ENCODE measurements at places on chromosomes 5 and 9. TPM values are rescaled to one million over a fixed set of nuclear protein-coding genes. Genes with fewer than 3 reads are reported as not detected.
A peak's percentile ranks its signal among the peaks of the same experiment; 100 is the strongest.

DNA sequence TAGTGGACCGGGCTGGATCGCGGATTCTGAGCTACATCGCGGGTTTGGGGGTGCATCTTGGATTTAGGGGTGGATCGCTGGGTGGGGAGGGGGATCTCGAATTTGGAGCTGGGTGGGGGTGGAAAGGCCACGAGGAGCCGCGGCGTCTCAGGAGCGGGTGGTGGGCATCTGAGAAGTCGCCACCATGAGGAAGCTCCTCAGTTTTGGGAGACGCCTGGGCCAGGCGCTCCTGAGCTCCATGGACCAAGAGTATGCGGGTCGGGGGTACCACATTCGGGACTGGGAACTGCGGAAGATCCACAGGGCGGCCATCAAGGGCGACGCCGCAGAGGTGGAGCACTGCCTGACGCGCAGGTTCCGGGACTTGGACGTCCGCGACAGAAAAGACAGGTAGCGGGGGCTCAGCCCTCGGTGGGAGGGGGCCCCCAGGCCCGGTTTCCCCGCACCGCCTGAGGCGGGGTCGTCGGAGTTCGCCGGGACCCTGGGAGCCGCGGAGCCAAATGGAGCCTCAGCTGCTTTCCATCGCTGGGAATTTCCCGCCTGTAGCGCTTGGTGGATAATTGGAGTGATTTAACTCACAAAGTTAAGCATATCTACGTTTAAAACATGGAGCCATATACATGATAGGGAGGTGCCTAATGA is 376 bp downstream of the ANKRD18B start:
- peak; percentile 71 for DNase-seq

DNA sequence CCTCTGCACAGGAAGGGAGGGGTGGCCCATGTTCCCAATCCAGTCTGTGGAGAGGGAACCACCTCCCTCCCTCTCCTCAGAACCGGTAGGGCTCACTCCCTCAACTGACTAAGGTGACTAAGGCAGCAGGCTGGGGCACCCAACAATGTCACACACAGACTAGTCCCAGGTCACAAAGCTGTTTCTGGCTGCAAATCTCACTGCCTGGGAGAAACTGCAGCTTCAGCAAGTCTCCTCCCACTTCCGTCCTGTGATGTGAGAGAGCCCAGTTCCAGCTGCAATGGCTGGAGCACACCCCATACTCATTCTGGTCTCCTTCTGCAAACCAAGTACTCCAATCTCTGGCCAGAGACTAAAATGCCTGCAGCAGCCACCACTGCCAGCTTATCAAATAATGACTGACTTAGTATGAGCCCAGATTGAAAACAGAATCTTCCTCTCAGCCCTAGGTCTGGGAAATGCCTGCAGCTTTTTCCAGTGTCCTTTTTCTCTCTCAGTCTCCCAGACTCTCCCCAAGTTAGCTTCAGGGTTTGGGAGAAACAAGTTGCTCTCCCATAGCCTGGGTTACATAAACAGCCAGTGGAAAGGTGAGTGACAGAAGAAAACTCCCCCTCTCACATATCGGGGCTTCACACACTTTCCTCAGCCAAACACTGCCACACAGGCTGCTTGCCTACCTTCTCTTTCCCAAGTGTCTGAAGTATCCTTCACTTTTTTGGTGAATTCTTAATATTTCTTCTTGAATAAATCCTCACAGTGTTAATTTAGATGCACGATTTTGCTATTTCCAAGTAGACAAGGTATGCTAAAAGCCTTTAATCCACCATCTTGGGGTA is 247.4 kb upstream of the RASA1 start:
- DNase-seq = peak; percentile 74

DNA sequence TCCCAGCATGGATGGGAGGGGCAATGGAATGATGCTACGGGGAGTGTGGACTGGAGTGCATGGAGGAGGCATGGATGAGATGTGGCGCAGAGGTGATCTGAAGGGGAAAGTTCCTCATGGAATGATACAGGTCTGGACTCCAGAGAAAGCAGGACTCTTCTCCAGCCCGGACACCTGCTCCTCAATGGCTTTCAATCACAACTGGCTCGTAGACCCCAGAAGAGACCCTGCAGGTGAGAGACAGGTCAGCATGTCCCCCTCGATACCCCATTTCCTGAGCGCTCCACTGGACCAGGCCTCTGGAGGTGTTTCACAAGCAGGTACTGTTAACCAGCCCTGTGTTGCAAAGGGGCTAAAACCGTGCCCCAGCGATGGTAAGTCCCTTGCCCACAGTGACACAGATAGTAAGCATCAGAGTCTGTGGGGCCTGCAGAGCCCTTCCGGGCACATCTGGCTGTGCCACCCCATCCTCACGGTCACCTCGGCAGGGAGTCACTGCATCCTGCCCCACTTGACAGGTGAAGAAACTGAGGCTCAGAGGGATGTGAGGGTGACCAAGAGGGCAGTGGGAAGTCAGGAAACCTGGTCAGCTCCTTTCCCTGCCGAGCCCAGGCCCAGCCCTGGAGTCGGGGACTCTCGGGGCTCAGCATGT is 5.5 kb upstream of the DPM2 start:
- no peak for DNase-seq

- DNase-seq = no peak
Observed at GRCh38 chr9:99030092-99030511, 74.8 kb upstream of the TGFBR1 start.

GRCh38 chr9:135590486-135591079 is 29.0 kb downstream of the PAEP start:
- no peak for DNase-seq

DNA sequence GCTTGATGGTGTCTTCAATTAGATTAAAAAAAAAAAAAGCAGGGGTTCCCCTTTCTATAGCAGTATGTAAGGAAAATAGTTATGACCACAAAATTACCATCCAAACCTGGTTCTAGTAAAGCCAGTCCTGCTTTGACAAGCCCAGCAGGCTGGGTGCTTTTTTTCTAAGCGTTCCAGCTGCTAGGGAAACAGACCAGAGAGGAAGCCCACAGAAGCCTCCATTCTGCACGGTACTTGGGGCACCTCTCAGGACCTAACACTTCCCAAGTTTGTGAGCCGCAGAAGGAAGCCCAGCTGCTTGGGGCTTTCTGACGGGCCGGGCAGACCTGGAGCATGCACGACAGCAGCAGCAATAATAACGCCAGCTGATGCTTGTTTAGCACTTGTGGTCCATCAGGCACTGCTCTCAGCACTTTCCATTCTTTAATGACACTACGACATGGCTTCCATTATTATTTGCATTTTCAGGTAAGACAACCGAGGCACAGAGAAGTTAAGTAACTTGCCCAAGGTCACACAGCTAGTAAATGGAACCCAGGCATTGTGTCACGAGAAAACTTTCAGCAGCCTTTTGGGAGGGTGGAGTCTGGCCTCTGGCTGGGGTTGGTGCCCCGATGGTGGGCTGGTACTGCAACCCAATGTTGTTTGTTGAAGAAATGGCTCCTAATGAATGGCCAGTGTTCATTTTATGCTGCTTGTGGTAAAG is 15.4 kb downstream of the LMX1B start:
- DNase-seq = no peak

DNA sequence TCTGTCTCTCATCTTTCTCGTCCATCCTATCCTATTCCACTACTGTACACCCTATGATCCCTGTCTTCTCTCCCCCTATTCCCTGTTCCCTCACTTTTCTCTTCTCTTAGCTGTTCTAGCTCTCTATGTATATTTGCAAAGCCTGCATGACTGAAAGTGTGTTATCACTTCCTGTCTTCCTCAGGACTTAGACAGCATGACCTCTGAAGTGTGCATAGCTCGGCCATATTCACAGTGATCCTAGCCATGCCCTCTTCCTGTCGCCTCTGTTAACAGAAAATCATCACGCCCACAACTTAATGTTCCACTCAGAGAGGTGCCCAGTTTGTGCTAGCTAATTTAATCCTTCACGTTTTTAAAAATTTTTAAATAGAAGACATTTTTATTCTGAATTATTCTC is 35.8 kb upstream of the CDH6 start:
- DNase-seq = no peak

DNA sequence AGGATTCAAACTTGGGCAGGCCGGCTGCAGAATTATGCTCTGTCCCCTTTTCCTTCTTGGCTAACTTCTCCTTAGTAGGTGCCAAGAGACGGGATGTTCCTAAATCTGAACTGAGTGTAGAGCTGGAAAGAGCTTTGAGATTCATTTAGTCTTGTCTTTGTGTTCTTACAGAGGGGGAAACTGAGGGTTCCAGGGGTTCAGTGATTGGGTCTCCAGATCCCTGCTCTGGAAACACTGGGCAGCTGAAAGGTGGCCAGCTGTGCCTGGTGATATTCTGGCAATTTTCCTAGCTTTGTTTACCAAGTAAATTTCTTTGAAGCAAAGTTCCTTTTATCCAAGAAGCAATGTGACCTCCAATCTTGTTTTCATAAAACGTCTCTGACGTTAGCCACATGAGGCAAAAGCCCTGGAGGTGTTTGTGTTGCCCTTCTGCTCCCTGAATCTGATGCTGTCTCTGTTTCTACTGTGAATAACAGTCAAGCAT is 288.7 kb downstream of the ZSWIM6 start:
- DNase-seq = no peak

DNA sequence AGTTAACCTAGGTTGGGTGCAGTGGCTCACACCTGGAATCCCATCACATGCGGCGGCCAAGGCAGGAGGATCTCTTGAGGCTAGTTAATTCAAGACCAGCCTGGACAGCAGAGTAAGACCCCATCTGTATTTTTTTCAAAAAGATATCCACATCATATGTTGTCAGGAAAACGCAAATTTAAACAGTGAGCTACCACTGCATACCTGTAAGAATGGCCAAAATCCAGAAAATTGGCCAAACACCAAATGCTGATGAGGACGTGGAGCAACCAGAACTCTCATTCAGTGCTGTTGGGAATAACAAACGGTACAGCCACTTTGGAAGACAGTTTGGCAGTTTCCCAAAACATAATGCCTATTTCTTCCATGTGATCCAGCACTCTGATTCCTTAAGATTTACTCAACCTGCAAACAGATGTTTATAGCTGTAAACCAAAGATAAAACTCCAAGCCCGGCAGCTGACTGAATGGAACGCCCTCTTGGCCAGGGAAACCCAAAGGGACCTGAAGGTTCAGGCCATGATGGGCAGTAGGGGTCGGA is 12.4 kb downstream of the CEL start:
- no peak for DNase-seq

- no peak for DNase-seq
Observed at GRCh38 chr9:88193766-88194165, 55.5 kb upstream of the SPATA31C2 start.

DNA sequence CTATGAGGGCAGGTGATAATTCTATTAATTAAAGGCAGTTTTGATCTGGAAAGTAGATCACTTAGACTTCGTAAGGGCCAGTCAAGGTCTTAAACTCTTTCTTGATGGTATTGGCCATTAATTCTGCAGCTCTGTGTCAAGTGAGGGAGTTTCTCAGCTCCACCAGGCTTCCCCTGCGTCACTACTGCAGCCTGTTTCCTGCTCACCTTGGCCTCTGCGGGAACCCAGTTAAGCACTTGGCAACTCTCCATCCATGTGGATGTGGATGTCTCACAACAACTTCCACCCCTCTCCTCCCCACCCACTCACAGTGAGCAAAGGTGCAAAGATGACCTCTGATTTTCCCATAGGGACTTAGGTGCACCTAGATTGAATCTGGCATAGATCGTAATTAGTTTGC is 191.6 kb downstream of the PLK2 start:
- no peak for DNase-seq

- DNase-seq = no peak
Observed at GRCh38 chr9:137984520-137985257, 107.1 kb downstream of the CACNA1B start.

DNA sequence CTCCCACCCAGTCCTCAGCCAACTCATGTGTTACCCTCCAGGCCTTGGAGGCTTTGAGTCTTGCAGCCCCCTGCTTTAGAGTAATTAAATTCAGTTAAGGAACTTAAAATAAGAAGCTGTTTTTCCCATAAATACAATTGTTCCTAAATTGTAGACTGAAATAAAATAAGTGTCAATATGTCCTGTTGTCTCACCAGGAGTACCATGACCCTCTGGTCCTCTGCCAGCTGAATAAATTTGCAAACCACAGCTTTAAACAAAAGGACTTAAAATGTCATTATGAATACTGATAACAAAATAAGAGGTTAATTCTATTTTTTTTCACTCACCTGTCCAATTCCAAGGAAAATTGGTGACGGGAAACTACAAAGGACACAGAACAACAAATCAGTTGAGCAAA is 15.6 kb downstream of the SLC35D2 start:
- DNase-seq = no peak

DNA sequence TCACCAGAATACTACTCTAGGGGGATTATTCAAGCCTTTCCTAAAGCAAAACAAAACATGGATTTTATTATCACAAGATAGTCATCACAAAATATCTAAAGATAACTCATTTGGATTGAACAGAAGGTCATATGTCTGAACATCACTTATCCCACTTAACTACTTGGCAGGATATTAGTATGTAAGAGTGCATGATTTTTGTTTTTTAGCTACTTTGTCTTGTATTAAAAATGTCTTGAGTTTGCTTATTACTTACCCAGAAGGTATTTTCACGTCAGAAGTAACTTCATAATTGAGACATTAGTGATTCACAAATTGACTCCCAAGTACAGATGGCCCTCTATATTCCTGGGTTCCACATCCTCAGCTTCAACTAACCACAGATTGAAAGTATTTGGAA is 113.8 kb downstream of the TLE4 start:
- DNase-seq = no peak

GRCh38 chr5:106976363-106976762 is 694.4 kb downstream of the EFNA5 start:
- DNase-seq = no peak

GRCh38 chr5:45454114-45454513 is 242.1 kb downstream of the HCN1 start:
- peak; percentile 65 for DNase-seq

- peak; percentile 79 for DNase-seq
Observed at GRCh38 chr5:146076455-146076854, 28.9 kb downstream of the PLAC8L1 start.

- DNase-seq = no peak
Observed at GRCh38 chr9:92545002-92545510, 9.3 kb upstream of the ECM2 start.

GRCh38 chr5:175750511-175750931 is 92.7 kb downstream of the HRH2 start:
- no peak for DNase-seq

- peak; percentile 60 for DNase-seq
Observed at GRCh38 chr5:32690153-32690552, 21.0 kb upstream of the NPR3 start.

- no peak for DNase-seq
Observed at GRCh38 chr9:38195737-38196161, 126.7 kb upstream of the SHB start.

- no peak for DNase-seq
Observed at GRCh38 chr5:35900972-35901695, 37.3 kb downstream of the CAPSL start.

GRCh38 chr5:180331647-180331950 is 21.5 kb downstream of the GFPT2 start:
- peak; percentile 90 for DNase-seq

Gene NEUROG1
- not detected for total RNA-seq

Gene SMIM33
- total RNA-seq = not detected

Gene SLC6A3
- total RNA-seq = 0.18 TPM

Gene ENTPD8
- total RNA-seq = 0.75 TPM

Gene CCDC180
- total RNA-seq = 1.4 TPM

Gene NREP
- 233 TPM for total RNA-seq

Gene CAMK2A
- 0.63 TPM for total RNA-seq

Gene NUP155
- total RNA-seq = 73.9 TPM

Gene SNX24
- total RNA-seq = 37.5 TPM

Gene TIFAB
- total RNA-seq = not detected

Gene OR1Q1
- total RNA-seq = not detected

Gene SLC34A3
- not detected for total RNA-seq

Gene ADAMTS6
- 4.1 TPM for total RNA-seq

Gene FCN2
- not detected for total RNA-seq

Gene PTGES
- total RNA-seq = 0.56 TPM

Gene CDH6
- 1.1 TPM for total RNA-seq

Gene CDKN2B
- 11.4 TPM for total RNA-seq

Gene NIPSNAP3A
- total RNA-seq = 17.8 TPM

Gene ANKDD1B
- total RNA-seq = 5.6 TPM

Measured in endodermal cell (in vitro differentiated cells).